ENCODE measurements at places on chromosomes 3 and 15.

DNA sequence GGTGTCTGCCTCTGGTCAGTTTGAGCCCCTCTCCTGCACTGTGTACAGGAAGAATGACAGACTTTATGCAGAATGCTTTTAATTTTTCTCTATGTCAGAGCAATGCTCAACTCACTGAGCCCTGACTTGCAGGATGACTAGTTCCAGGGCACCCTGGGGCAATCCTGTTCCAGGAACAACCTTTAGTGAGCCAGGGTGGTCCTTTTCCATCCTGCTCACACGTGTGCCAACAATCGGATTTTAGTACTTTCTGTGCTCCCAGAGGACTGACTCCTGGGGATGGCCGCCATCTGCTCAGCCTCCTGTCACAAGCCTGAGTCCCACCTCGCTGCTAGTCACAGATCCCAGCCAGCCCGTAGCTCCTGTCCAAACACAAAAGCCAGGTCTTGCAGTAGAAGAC is 48.2 kb upstream of the ALDH1A3 start:
- peak; percentile 29 for DNase-seq

DNA sequence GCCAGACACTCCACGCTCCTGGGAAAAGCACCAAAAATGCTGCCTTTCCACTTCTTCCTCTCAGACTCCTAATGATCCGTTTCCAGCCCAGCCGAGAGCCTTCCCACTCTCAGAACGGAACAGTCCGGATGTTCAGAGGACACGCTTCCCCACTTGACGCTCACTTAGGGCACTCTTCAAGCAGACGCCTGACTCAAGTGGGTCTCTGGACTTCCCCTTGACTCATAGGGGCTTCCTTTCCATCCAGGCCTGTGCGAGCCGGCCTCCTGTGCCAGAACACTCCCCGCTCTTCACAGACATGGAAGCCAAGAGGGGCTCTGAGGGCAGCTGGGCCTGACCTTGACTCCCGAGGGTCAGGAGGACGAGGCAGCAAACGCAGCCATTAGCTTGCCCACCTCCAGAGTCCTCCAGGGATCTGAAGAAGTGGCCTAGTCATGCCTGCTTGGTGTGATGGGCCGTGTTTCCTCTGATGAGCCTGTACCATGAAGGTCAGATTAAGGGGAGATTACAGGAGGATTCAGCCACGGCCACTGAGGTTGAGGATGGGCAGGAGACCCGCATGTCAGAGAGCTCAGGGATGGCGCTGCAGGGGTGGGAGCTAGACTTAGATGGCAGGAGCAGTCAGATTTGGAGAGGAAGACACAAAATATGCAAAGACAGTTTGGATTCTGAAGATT is 114.7 kb upstream of the TLE3 start:
- no peak for DNase-seq

GRCh38 chr3:36461597-36461996 is 81.3 kb downstream of the STAC start:
- DNase-seq: peak; percentile 87

- no peak for DNase-seq
Measured at GRCh38 chr3:31752305-31753049, 219.8 kb downstream of the STT3B start.

DNA sequence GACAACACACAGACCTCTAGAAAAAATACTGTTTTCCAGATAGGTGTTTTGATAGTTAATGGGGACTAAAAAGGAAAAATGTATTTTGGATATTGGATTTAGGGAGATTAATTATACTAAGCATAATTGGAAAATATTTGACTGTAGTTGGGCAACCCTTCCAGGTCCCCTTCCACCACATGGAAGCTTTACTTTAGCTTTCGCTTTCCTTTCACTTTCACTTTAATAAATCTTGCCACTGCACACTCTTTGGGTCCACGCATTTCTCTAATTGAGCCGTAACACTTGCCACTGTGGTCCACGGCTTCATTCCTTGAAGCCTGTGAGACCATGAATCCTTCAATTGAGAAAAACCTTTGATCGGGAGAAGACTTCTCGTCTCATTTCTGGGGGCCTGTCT is 15.5 kb downstream of the GLDN start:
- no peak for DNase-seq

- no peak for DNase-seq
Measured at GRCh38 chr3:58021072-58021959, 13.1 kb downstream of the FLNB start.

GRCh38 chr15:87496109-87496508 is 760.4 kb downstream of the NTRK3 start:
- DNase-seq: no peak

DNA sequence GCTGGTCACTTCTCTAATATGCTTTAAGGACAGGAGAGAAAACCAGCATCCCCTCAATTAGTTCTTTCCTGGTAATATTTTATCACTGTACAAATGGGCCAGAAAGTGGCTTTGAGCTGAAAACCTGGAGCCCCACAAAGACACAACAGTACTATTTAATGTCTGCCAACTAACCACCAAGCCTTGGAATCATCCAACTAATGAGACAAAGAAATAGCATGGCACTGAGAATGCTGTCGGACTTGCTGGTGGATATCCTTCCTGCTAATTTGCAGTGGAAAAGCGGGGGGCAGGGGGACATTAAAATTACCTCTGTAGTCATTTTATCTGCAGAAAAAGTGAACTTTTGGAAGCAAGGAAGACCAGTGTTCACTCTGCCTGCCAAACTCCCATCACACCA is 288.5 kb downstream of the KBTBD8 start:
- DNase-seq: no peak

- peak; percentile 57 for DNase-seq
Measured at GRCh38 chr15:63551400-63551799, 45.8 kb upstream of the FBXL22 start.

- DNase-seq: no peak
Measured at GRCh38 chr3:136251511-136251910, 1.4 kb downstream of the PCCB start.

- no peak for DNase-seq
Measured at GRCh38 chr3:49417516-49418120, 4.7 kb downstream of the AMT start.

- DNase-seq: no peak
Measured at GRCh38 chr3:55823001-55823400, 335.9 kb upstream of the WNT5A start.

- no peak for DNase-seq
Measured at GRCh38 chr3:161821591-161821990, 325.0 kb downstream of the OTOL1 start.

DNA sequence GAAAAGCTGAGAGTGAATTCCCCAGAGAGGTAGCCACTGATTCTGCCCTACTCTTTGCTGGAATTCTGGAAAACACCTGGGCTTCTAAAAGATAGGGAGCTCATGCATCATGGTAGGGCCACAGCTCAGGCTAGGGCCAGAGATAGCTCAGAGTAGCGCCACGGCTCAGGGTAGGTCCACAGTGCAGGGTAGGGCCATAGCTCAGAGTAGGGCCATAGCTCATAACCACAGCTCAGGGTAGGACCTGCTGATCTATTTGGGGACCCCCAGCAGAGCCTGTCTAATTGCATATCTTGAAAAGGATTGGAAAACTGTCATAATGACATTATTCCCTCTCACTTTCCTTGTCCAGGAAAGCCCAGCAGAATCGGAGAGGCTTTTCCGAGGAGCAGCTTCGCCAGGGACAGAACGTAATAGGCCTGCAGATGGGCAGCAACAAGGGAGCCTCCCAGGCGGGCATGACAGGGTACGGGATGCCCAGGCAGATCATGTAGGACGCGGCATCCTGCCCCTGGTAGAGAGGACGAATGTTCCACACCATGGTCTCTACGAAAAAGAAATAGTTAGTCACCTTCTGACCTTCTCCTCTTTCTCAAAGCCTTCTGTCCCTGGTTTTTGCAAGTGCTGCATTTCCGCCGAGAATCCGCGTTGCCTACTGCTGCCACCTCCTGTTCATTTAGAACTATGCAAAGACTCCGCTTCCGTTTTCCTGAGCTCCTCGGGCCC is 14.5 kb downstream of the TAGLN3 start:
- DNase-seq: peak; percentile 77

DNA sequence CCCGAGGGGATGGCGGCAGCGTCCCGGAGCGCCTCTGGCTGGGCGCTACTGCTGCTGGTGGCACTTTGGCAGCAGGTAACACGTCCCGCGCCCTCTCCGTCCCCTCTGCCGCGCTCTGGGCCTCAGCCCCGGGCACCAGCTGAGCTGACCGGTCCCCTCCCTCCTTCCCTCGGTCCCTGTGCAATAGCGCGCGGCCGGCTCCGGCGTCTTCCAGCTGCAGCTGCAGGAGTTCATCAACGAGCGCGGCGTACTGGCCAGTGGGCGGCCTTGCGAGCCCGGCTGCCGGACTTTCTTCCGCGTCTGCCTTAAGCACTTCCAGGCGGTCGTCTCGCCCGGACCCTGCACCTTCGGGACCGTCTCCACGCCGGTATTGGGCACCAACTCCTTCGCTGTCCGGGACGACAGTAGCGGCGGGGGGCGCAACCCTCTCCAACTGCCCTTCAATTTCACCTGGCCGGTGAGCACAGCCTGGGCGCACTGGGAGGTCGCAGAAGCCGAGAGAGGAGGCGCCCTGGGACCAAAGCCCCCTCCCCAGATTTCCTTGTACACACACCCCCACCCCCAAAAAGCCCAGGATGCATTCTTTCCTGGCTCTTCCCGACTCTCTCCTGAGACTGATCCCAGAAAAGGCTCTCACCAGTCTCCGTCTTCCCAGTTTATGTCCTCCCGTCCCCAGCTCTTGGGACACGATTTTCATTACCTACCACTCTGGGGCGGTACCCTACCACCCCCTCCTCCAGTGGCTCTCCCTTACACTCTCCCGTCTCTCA is 705 bp downstream of the DLL4 start:
- peak; percentile 66 for DNase-seq

Data from EH (cell line).